ENCODE measurements at places on chromosomes 5 and 9.

DNA sequence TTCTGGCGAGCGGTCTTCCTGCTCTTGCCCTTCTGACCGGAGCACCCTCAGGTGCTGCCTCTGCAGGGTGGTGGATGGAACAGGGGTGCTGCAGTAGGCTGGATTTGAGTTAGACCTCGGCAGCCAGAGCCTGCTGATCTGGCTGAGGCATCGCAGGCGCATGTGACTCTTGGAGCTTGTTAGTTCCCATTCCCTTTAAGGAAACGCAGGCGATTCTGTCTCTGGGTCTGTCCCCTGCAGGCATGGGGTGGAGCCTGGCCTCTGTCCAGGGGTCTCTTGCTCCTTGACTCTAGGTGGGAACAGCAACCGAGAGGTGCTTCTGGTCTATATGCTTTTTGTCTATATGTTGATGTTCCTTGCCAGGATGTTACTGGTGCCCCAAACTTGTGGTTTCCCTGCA lies 3.1 kb downstream of the WNK2 start:
- no peak for DNase-seq

- DNase-seq: no peak
Measured at GRCh38 chr5:36496471-36496870, 109.9 kb upstream of the SLC1A3 start.

DNA sequence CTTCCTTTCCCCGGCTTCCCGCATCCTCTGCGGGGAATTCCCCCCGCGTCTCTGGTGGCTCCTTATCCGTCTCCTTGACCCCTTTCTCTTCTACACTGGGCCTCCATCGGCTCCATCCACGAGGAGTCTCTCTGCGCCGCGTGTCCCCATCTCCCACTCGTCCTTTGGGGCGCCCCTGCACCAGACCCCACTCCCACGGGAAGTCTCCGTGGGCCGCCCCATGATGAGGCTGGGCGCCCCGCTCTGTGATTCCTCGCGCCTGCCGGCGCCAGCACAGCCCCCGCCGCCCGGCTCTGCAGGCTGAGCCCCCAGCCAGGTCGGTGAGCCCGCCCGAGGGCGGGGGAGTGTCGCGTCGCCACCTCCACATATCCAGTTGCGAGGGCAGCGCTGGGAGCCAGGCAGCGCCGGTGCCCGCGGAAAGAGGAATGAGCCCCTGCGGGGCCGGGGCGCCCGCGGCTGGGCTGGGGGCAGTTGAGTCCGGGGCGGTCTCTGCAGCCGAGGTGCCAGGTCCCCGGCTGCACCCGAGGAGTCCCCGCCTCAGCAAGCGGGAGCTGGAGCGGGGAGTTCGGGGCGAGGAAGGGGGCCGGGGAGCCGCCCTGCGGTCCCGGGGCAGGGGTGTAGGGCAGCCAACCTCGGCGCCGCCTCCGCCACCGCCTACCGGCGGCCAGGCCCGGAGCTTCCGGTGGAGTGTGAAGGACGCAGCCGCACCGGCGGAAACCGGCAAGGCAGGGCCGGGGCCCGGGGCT lies 2.1 kb upstream of the TRAF1 start:
- peak; percentile 76 for DNase-seq

- no peak for DNase-seq
Measured at GRCh38 chr5:165134155-165134554, 1628.7 kb downstream of the MAT2B start.

DNA sequence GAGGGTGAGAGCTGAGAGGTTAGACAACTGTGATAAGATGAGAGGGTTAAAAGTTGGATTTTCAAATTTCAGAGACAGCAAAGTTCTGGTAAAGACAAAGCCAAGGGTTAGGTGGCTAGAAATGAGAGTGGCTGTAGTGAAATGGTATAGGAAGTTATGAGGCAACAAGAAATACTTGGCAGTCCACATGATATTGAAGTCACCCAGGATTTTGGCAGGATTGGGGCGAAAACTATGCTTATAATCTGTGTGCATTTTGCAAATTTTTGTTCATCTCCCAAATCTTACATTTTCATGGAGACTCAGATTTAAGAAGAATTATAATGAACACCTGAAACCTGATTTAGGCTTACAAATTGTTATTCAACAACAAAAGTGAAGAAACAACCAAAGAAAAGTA lies 35.6 kb downstream of the C9 start:
- no peak for DNase-seq

DNA sequence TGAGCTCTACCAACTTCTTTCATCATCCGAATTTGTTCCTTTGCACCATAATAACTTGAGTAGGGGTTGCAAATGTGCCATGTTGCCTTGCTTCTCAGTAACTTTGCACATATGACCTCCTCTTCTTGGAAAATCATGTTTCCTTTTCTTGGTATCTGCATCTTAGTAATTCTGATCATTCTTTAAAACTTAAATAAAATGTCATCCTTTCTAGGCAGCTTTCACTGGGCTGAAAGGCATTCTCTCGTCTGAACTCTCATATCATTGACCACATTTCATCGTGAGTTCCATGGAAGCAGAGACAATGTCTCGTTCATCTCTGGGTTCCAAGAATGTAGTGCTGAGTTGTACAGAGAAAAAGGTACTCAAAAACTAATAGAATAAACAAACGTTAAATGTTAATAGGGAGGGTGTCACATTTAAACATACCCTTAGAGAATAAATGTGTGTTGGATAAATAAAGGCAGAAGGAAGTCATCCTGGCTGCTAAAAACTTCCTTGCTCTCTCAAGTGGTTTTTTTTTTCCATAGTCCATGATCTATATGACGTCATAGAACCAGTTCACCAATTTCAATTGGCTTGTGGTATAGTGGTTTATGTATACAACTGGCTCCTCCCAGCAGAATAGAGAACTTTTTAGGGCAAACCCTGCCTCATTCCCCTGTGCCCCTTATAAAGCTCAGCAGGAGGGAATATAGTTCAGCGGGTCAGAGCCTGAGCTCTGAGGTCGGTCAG lies 218.1 kb upstream of the TRIM32 start:
- no peak for DNase-seq

- DNase-seq: peak; percentile 72
Measured at GRCh38 chr5:176817369-176817840, 7.0 kb downstream of the UNC5A start.

DNA sequence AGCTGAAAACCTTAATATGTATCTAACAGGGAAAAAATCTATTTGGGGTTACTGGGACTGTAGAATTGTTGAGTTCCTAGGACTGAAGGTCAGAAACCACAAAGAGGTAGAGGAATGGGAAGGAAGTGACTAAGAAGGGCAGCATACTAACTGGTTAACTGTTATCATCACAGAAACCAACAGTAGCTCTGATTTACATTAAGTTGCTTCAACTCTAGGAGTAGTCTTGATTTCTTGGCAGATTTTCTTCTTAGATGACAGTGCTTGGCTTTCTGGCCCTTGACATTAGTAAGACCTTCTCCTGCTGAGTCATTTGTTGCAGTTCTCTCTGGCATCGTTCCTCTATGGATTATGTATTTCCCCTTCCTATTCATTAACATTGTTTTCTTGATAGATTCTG lies 116.1 kb upstream of the RASA1 start:
- no peak for DNase-seq

DNA sequence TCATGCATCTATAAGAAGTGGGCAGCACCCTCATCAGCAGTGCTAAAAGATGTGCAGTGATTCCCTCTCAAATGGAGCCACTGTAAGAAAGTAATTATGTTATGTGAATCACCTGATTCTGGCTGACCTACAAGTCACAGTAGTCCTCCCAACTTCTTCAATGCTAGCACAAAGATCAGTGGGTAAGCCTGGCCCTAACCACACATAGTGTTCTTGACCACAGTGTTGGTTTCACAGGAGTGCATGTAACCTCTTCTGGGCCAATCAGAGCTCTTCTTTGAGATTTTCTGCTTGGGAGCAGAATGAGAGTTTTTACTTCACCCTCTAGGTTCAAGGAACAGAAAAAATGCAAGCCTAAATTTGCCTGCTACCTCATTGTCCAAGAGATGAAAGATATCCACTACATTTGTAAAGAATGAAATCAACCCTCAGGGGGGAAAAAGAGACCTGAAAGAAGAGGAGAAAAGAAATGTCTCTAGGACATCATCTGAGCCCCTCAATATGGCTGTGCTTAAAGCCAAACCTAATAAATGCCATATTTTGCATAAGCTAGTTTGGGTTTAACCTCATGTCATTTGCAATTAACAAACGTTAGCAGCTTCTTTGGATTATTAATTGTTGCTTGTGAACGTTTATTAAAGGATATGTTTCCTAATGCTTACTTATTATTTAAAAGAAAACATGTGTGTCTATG lies 65.3 kb upstream of the ADRB2 start:
- no peak for DNase-seq
